Activated naive CD4-positive, alpha-beta T cell treated with anti-CD3 and anti-CD28 coated beads for 36 hours (primary cell): ENCODE measurements at places on chromosomes 5 and 9. TPM values are rescaled to one million over a fixed set of nuclear protein-coding genes. Genes with fewer than 3 reads are reported as not detected.
A peak's percentile ranks its signal among the peaks of the same experiment; 100 is the strongest.

ADRA1B gene
- not detected for total RNA-seq

MLANA gene
- total RNA-seq = not detected

- peak overlapping the region; percentile 93 for H3K27ac ChIP-seq
- H3K4me1 ChIP-seq = peaks cover 93% of the 10 kb centered on the region
- no peak for DNase-seq
- peaks cover 41% of the 10 kb centered on the region for H3K36me3 ChIP-seq
- H3K4me3 ChIP-seq = peak overlapping the region; percentile 66
Observed at GRCh38 chr5:131280417-131280816, 16.6 kb downstream of the CDC42SE2 start.

CAVIN4 gene
- total RNA-seq = not detected

DNA sequence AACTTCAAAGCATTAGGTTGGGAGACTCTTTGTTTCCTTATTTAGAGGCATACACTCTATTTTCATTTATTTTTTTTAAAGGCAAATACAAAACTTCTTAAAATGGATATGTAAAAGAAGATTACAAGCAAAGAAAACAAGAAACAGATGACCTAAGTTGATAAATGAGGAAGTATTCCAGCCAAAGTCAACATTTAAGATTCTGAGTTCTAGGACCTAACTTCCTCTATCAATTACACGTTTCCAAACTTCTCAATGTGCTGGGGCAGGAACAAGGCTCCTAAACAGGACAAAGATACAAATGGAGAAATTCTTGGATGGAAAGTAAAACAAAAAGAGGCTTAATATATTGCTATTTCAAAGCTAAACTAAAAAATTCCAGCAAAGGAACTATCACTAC is 89.5 kb downstream of the TLE1 start:
- H3K4me3 ChIP-seq = no peak overlapping the region
- H3K27ac ChIP-seq = no peak overlapping the region
- H3K36me3 ChIP-seq = no peaks in the 10 kb centered on the region
- H3K4me1 ChIP-seq = peaks cover 7% of the 10 kb centered on the region
- H3K27me3 ChIP-seq = peaks cover 17% of the 10 kb centered on the region
- DNase-seq = no peak

- no peak overlapping the region for H3K4me3 ChIP-seq
- H3K36me3 ChIP-seq = no peaks in the 10 kb centered on the region
- no peak for DNase-seq
- H3K27me3 ChIP-seq = no peaks in the 10 kb centered on the region
- H3K27ac ChIP-seq = no peak overlapping the region
Observed at GRCh38 chr5:128649192-128649591, 111.1 kb upstream of the FBN2 start.

DNA sequence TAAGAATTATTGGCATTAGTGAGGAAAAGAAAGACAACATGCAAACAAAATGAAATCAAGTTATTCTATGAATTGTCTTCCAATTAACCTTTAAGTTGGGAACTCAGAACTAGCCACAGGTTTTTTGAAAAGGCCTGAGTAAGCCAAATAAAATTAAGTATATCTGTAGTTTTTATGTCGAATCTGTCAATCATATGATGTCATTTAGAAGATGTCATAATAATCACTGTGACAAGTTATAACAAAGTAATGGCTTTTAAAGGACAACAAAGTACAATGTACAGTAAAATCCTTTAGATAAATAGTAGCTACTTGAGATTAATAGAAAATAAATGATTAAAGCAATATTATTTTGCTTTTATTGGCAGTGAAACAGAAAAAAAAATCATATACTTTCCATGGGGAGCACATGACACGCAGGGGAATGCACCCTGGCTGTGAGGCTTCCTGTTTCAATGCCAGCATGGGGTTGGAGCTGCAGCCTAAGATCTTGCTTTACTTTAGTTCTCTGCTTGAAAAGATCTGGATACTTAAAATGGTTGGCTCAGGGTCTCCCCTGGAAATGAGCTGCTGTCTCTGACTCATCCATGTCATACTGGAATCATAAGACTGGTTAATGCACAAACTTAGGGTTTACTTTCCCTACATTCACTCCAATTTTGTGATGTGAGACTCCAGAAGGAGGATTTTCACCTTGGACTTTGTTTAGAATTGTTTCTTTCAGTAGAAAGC is 284.3 kb downstream of the TAF11L14 start:
- no peaks in the 10 kb centered on the region for H3K4me1 ChIP-seq
- H3K36me3 ChIP-seq = no peaks in the 10 kb centered on the region
- no peak overlapping the region for H3K4me3 ChIP-seq
- DNase-seq = no peak
- H3K27ac ChIP-seq = no peak overlapping the region
- H3K27me3 ChIP-seq = no peaks in the 10 kb centered on the region
